Activated CD4-positive, alpha-beta T cell treated with anti-CD3 and anti-CD28 coated beads for 24 hours (primary cell): ENCODE measurements at places on chromosomes 1 and 21.

DNA sequence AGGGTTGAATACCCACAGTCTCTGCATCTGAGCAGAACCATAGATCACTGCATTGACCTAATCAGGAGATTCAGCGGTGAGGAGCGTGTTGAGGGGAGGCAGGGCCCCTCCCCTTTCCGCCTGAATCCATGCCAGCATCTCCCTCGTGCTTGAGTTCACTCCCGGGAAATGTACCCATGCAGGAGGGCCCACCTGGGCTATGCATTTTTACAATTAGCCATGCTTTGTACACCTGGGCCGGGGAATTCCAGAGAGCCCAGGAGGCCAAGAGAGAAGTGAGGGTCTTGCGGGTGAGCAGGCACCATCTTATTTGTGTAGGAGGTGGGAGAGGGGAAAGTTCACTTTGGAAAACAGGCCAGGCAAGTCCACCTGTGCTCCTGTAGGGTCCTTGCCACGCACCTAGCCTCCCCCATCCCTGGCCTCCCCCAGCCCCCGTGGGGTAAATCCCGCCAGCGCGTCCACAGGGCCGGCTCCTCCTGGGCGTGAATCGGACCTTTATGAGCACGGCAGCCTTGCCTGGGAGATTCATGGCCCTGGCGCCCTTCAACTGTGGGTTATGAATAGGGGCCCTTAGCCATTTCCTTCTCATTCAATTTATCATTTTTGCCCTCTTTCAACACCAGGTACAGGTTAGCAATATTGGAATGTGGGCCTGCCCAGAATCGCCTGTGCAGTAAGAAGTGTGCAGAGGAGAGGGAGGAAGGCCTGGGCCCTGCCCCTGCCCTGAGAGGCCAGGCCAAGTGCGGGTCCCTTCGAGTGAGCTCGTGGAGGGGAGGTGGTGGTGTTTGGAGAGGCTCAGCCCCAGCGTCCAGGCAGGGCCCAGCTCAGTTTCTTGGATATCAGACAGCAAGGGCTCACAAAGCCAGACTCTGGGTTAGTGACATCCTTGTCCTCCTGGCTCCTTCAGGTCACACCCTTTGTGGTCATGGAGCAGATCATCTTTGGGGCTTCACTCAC, 84.4 kb upstream of the ACTRT2 start:
- no peak for DNase-seq

GRCh38 chr1:79638382-79638781, 631.9 kb upstream of the ADGRL4 start:
- DNase-seq, result no peak

GRCh38 chr1:206545351-206545750, 38.0 kb downstream of the RASSF5 start:
- DNase-seq, result no peak

- no peak for DNase-seq
Measured at GRCh38 chr1:225654277-225654597, 1.3 kb upstream of the ENAH start.

GRCh38 chr1:198556971-198557370, 16.5 kb upstream of the ATP6V1G3 start:
- DNase-seq, result peak; percentile 23

- DNase-seq, result no peak
Measured at GRCh38 chr1:89347296-89347695, 16.6 kb upstream of the GBP6 start.

DNA sequence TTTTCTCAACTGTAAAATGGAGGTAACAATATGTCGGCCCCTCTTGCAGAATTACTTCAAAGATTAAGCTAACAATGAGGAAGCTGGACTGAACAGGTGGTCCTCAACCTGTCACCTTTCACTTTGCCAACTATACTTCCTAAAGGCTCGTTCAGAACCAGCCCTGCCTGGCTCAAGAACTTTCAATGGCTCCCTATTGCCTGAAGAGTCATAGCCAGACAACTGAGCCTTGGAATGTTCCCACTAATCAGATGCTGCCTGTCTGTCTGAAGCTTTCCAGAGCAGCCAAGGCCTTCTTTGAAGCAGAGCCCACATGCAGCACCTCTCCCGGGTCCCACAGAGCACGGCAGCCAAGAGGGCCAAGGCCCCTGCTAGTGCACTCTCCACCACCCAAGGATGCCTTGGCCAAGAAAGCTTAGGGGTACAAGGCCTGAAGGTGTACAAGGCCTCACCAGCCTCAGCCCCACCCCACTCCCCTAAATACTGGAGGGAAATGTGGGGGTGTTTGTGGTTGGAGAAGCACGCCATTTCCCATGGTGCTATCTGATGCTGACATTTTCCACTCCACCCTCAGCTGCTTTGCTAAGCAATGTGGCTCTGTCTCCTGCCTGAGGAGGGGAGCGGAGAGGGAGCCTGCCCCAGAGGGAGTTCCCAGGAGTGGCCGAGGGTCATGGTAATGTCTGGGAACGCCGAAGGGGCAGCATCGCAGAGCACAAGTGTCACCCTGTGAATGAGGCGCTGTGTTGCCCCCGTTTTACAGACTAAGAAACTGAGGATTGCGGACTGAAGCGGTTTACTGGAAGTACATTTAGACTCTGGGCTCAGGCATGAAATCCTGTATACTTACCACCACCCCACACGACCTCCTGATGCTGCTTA, 8.2 kb upstream of the LAPTM5 start:
- DNase-seq, result no peak

DNA sequence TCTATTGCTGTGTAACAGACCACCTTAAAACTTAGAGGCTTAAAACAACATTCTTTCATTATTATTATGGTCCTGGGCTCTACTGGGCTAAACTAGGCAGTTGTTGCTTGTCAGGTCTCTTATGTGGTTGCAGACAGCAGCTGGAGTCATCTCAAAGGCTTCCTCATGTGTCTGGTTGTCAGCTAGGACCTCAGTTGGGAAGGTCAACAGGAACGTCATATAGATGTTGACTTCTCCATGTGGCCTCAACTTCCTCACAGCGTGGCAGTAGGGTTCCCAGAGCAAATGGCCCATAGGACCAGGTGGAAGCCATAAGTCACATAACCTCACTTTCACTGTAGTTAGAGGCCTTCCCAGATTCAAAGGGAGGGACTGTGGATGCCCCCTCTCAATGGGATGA, 15.4 kb upstream of the MEF2D start:
- no peak for DNase-seq

GRCh38 chr1:3334366-3334765, 120.1 kb upstream of the ARHGEF16 start:
- DNase-seq, result no peak

GRCh38 chr1:25435397-25436108, 4.9 kb downstream of the MACO1 start:
- DNase-seq, result no peak

GRCh38 chr1:34975771-34976170, 9.4 kb downstream of the TMEM35B start:
- no peak for DNase-seq

DNA sequence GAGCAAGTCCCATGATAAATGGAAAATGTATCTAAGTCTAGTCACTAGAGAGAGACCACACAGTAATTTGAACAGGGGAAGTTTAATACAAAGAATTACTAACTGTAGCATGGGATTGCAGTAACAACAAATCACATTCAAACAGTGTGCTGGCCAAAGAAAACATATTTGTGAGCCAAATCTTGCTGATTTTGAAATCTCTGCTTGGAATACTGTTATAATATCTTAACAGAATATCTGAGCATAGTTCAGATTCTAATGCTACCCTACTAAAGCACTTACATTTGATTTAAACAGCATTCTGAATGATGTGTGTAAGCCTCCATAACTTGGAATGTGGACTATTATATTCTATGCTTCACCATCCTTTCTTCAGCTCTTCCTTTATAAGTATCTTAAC, 270.0 kb upstream of the BRINP3 start:
- no peak for DNase-seq

GRCh38 chr1:47618830-47619229, 181.0 kb downstream of the FOXD2 start:
- no peak for DNase-seq

GRCh38 chr1:17165823-17166222, 39.1 kb upstream of the PADI1 start:
- DNase-seq, result no peak

GRCh38 chr1:89363196-89363595, 663 bp upstream of the GBP6 start:
- no peak for DNase-seq

- no peak for DNase-seq
Measured at GRCh38 chr1:25958465-25958864, 39.4 kb downstream of the PAFAH2 start.

GRCh38 chr1:116287341-116288200, 85.5 kb upstream of the ATP1A1 start:
- no peak for DNase-seq

- no peak for DNase-seq
Measured at GRCh38 chr1:80450711-80451110, 1350.0 kb upstream of the ADGRL2 start.

DNA sequence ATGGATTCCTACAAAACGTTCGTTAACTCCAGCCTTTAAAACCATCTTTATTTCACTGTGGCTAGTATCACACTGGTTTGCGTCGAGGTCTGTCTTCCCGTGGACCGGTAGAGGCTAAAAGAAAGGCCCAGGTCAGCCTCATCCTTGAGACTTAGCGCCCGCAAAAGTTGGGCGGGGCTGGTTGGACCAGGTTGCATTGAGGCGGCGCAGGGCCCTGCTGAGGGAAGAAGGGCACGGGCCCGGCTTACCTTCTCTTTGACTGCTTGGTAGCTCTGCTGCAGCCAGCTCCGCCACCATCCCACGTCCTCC, 455 bp downstream of the BSDC1 start:
- no peak for DNase-seq

GRCh38 chr1:15262706-15263105, 15.7 kb downstream of the FHAD1 start:
- DNase-seq, result no peak

- DNase-seq, result no peak
Measured at GRCh38 chr1:1373815-1374588, 1.0 kb downstream of the AURKAIP1 start.
